ENCODE measurements at places on chromosomes 2 and 18.

DNA sequence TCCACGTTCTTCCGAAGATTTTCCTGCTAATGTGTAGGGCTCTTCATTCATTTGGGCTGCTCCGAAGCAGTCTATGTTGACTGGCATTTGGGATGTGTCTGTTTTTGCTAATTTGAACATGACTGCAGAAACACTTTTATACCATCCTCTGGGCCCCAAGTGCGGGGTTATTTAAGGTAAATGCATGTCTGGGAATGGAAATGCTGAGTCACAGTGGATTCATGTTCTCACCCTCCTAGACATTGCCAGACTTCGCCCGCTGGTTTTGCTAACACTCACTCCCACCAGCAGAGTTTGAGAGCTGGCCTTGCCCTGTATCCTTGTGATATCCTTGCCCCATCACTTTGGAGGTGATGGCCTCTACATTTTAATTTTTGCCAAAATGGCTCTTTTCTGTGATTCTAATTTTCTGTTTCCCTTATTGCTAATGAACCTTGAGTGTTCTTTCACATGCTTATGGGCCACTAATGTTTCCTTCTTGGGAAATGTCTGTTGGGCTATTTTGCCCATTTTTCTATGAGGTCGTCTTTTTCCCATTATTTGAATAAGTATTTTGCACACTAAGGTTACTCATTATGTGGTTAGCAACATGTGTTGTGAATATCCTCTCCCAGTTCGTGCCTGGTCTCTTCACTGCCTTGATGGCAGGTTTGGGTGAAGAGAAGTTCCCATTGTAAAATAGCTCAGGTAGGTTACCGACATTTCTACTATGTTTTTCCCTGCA is 204.1 kb downstream of the GLI2 start:
- no peak for DNase-seq

GRCh38 chr2:45568935-45569334 is 42.1 kb downstream of the SRBD1 start:
- DNase-seq = no peak

- no peak for DNase-seq
Observed at GRCh38 chr2:242044313-242044590, 174.7 kb downstream of the RTP5 start.

DNA sequence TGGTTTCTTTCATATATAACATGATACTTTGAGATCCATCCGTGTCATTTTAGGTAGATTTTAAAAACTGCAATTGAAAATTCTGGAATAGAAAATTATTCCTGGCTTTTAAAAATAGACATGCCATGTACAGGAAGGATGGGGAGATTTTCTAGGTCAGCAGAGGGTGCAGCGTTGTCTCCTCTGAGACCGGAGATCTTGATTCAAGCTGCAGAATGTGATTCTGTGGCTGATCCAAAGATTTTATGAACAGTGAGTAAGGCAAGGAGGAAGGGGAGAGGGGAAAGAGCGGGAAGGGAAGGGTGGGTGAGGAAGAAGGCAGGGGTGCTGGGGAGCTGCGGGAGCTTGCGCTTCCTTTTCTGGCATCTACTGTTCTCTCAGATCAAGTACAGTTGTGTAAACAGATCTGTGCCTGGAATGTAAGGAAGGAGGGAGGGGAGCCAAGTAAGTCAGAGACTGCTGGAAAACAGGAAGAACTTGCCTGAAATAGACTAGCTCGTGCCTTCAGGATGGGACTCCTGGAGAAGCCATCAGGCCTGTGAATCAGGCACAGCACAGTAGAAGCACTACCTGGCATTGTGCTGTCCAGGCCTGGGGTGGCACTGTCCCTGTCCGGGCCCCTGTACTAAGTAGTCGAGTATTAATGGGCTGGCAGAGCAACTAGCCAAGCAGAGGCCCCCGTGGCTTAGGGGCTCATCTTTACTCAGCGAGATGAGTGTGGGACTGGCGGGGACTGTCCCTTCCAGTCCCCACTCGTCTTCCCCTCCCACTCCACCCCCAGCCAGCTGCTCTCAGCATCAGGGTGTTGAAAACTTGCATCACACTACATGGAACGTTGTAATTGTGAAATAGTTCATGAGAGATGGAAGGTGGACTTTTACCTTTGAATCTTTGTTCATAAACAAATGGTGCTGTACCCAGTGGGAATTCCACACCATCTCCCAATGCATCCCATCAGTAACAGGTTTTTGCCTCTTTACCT is 163.5 kb downstream of the UXS1 start:
- no peak for DNase-seq

- DNase-seq = no peak
Observed at GRCh38 chr2:136360790-136361189, 242.8 kb upstream of the CXCR4 start.

GRCh38 chr2:951224-952006 is 766 bp downstream of the SNTG2 start:
- DNase-seq = no peak

GRCh38 chr2:165586019-165586418 is 116.5 kb downstream of the CSRNP3 start:
- DNase-seq = no peak

GRCh38 chr18:80147418-80148325 is 38.6 kb downstream of the ADNP2 start:
- peak; percentile 33 for DNase-seq

DNA sequence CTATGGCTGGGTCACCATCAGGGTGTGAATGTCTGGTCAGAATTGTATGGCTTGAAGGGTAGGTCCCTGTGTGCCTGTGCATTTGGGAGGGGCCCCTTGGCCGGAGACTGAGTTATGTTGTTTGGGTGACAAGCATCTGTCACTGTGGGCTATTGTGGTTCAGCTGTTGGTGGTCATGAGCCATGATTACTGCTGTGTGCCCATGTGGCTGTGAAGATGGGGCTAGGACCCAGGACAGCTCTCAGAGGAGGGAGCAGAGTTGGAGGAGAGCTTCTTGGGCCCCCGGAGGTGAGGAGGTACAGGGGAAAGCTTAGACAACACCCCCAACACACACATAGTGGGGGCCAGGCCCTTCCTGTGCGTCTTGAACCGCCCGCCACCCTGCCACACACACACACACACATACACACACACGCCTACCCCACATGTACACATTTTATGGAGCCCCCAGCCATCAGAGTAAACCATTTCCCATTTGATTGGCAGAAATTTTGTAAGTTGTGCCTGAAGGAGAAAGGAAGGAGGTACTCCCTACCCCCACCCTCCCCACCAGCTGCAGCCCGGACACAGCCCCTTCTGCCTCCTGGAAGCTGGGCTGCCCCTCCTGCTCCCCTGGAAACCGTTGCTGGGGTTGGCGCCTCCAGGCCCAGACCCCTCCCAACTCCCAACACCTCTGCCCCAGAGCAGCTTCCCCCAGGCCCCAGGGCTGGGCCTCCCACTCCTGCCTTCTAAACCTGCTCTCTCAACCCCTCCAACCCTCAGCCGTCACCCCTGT is 2.0 kb downstream of the GAREM2 start:
- DNase-seq = no peak
